ENCODE measurements at places on chromosomes 1 and 21. TPM values are rescaled to one million over a fixed set of nuclear protein-coding genes. Genes with fewer than 3 reads are reported as not detected.

Gene IFNLR1
- total RNA-seq = 7.4 TPM

DNA sequence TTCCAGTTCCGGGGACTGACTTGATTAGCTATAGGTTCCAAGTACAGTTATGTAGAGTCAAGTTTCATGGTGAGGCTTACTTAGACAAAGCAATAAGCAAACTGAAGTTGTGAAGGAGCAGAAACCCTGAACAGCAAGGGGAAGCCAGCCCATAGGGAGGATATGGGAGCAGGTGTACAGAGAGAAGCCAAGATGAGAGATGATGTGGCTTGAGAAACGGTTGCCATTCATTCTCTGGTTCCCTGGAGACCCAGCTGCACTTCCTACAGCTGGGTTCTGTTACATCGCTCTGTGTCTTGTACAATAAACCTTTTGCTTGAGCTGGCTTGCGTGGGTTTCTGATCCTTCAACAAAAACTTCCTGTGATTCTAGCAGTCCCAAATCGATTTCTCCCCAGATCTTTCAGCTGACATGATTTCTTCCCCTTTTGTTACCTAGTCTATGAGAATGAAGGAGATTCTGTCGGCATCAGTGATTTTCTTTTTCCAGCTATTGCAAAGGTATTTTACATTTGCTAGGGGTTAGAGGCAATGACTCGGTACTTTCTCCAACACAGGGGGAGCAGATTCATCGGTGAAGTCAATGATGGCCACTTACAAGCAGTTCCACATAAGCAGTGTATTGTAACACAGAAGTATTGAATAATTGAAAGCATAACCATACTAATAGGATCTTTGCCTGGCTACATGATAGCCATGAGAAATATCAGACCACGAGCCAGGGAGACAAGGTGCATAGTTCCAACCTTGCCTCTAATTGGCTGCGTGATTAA, 67.3 kb downstream of the URB2 start:
- no peak overlapping the region for H3K4me3 ChIP-seq
- H3K27ac ChIP-seq = no peak overlapping the region
- peaks cover 27% of the 10 kb centered on the region for H3K4me1 ChIP-seq
- no peak for DNase-seq

Gene SPRR2A
- not detected for total RNA-seq

Gene PTGS2
- 1.2 TPM for total RNA-seq

Gene MATN1
- total RNA-seq = 0.43 TPM

Gene TMIGD3
- not detected for total RNA-seq

DNA sequence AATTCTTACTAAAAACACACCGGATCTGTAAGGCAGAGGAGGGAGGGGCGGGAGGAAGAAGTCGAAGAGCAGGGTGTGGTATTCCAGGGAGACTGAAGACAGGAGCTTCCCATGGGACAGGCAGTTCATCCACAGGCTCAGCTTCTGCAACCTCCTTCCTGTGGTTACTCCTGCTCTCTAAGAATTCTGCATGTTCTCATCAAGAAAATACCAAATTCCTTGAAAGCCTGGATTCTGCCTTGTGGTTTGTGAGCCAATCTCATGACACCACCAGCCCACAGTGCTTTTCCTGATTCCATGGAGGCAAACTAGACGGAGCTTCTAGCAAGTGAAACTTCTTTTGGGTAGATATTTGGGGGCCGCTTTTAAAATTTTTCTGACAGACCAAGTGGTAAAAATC, 1.1 kb upstream of the ST6GALNAC3 start:
- no peak for DNase-seq
- no peak overlapping the region for H3K4me3 ChIP-seq
- no peaks in the 10 kb centered on the region for H3K27me3 ChIP-seq
- peaks cover 23% of the 10 kb centered on the region for H3K4me1 ChIP-seq

Gene RCSD1
- 59.9 TPM for total RNA-seq

Measured in activated CD4-positive, alpha-beta T cell treated with anti-CD3 and anti-CD28 coated beads for 36 hours (primary cell).